Large intestine (tissue), 12 donors: ENCODE measurements at places on chromosomes 6 and 20. TPM values are rescaled to one million over a fixed set of nuclear protein-coding genes. Genes with fewer than 3 reads are reported as not detected.

- no peak for DNase-seq
Observed at GRCh38 chr20:59453759-59454560, 150.4 kb upstream of the PHACTR3 start.

- DNase-seq: no peak
Observed at GRCh38 chr6:25435416-25435985, 156.3 kb downstream of the CARMIL1 start.

- no peak for DNase-seq
Observed at GRCh38 chr6:8108031-8108660, 5.8 kb upstream of the EEF1E1 start.

GRCh38 chr20:19026121-19026878 lies 186.1 kb upstream of the SLC24A3 start:
- peak; percentile 19 for DNase-seq

HLA-DRA gene
- polyA plus RNA-seq: 380 TPM

DNA sequence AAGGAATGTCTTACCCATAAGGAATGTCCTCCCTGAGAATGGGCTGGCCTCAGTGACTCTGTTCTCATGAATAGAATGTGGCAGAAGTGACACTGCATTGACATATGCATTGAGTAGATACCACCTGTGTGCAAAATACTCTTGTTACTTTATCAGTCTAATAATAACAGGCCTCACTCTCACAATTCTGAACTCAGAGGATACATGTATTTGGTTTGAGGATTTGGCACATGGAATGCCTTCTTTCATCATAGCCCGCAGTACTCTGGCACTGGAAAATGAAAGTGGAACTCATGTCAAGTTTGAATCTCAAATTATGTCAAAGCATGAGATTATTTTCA lies 52.9 kb upstream of the PLCB4 start:
- no peak for DNase-seq

- no peak for DNase-seq
Observed at GRCh38 chr6:90003069-90003795, 109.0 kb downstream of the GJA10 start.

DNA sequence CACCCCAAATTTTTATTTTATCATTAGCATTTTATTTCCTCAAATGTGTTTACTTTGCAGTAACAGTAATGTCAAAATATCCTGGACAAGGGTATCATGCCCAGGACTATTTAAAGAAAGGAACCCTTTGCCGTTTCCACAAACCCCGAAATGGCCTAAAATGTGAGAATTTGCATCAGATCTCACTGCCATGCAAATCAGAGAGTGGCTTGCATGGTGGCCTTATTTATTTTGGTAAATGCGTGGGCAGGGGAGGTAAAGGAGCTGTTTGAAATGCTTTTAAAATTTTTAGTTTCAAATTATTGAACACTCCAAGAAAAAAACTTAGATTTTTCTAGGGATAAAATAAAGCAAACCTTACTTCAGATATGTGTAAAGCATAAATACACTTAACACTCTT lies 43.8 kb downstream of the ADAT2 start:
- DNase-seq: no peak

PSORS1C1 gene
- 0.33 TPM for polyA plus RNA-seq
